Fibroblast of skin of left quadriceps (primary cell): ENCODE measurements at places on chromosomes 12 and 14.

- DNase-seq: no peak
These were observed 194.1 kb downstream of the BTG1 start for GRCh38 chr12:91951571-91951970.

GRCh38 chr12:59084511-59085375, 164.4 kb upstream of the LRIG3 start:
- peak; percentile 93 for DNase-seq

- DNase-seq: no peak
These were observed 678.2 kb downstream of the NRXN3 start for GRCh38 chr14:78848234-78848820.

- DNase-seq: peak; percentile 42
These were observed 17.7 kb upstream of the CCDC91 start for GRCh38 chr12:28172434-28173030.

GRCh38 chr14:56887216-56887615, 76.9 kb upstream of the OTX2 start:
- no peak for DNase-seq

DNA sequence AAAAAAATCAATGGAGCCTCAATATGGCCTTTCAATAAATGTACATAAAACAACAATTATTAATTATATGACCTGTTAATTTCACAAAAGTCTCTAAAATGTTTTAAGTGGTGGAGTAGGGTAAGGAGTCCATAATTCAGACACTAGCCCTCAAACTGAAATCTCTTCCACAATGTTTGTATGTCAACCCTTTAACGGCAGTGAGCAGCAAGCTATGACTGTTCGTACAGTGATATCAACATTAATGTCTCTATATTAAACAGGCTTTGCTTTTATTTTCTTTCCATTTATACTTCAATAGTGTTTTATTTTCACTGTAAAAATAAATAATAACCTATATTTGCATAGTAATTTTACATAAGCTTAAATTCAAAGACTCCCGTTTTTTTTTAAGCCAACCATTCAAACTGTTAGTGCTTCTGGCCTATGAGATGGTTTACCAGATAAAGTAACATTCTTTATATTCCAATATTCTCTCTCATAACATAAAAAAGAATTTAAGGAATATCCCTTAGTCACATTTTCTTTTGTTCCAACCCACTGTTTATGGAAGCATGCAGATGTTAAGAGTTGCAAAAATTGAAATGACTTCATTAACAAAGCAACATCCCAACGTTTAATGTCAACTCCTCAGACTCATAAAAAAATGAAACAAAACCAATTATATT, 2.3 kb downstream of the CDK17 start:
- no peak for DNase-seq

DNA sequence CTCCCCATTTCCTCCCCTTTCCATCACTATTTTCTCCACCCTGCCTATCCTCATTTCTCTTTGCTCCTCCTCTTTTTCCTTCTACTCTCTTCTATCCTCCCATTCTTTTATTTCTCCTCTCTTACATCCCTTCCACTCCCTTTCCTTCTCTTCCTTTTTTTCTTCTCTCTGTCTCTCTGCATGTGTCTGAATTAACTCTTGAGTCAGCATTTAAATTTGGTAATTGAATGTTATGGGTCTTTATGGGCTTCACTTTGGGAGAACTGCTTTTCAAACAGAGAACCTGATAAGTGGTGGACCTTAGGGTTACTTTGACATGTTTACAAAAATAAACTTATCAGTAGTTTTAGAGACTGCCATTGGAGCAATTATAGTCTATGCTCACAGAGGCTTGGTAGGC, 992.7 kb downstream of the NRXN3 start:
- no peak for DNase-seq

GRCh38 chr14:78985668-78986381, 815.7 kb downstream of the NRXN3 start:
- peak; percentile 59 for DNase-seq

DNA sequence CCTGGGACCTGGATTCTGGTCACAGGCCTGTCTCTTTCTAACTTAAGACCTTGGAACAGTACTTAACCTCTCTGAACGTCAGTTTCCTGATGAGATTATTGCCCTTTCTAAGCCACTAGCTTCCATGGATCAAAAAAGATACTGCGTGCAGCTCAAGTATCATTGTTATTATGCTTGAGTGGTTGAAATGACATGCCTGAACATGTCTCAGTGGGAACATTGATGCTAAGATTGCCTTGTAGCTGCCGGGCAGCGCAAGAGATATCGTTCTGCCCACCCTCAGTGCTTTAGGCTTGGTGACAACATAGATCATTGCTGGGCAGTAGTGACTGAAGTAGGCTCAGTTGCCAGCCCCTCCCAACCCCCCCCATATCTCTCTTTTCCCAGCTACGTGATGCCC, 131.9 kb downstream of the SMOC1 start:
- no peak for DNase-seq

GRCh38 chr14:105491366-105491973, 424 bp downstream of the TEDC1 start:
- DNase-seq: no peak

GRCh38 chr12:65826353-65827171, 2.3 kb downstream of the HMGA2 start:
- peak; percentile 84 for DNase-seq

- DNase-seq: no peak
These were observed 158.0 kb downstream of the PPM1H start for GRCh38 chr12:62776997-62777396.

DNA sequence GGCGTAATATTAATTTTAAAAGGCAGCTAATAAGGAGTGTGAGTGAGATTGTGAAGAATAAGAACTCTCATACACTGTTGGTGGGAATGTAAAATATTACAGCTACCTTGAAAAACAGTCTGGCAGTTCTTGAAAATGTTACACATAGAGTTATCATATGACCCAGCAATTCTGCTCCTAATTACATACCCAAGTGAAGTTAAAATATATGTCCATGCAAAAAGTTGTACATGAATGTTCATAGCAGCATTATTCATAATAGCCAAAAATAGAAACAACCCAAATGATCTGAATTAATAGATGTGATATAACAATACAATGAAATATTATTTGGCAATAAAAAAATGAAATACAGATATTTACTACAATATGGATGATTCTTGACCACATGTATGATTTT, 68.2 kb downstream of the RASSF8 start:
- no peak for DNase-seq

DNA sequence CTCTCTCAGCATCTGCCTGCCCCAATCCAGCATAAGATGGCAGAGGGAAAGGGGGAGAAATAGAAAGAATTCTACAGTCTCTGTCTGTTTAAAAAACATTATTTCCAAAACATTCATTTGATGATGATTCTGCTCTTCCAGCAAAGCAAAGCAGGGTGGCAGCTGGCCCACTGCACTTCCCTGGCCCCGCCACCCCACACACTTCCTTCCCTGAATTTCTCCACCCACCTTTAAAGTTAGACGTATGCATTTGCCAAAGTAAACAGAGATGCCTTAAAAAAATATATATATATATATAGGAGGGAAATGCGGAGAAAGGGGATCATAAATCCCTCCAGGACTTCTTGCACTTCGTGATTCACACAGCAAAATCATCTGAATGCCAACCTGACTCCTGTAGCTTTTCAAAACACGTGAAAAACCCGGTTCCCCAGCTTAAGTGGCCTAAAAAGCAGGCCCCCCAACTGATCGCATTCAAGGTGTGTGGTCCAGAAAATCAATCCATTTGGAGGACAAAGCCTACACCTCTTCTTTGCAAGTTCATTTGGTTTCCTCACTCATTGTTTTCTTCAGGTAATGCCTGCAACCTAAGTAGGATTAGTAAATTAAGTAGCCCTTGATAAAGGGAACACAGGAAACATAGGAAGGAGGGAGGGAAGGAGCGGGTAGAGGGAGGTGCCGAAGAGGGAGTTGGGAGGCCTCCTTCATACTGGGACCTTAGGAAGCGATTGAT, 68.8 kb downstream of the LLPH start:
- no peak for DNase-seq

DNA sequence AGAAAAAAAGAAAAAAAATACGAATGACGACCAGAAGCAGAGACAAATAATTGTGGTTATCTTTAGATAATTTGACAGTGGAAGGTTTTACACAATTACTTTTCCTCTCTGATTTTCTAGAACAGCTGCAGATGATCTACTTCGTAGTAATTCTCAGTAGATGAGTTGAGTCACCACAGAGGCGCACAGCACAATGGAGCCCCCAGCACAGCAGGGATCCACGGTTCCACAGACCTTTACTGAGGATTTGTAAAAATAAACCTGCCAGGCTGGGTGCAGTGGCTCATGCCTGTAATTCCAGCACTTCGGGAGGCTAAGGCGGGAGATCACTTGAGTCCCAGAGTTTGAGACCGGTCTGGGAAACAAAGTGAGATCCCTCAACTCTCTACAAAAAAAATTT, 29.3 kb downstream of the AMN start:
- peak; percentile 69 for DNase-seq

DNA sequence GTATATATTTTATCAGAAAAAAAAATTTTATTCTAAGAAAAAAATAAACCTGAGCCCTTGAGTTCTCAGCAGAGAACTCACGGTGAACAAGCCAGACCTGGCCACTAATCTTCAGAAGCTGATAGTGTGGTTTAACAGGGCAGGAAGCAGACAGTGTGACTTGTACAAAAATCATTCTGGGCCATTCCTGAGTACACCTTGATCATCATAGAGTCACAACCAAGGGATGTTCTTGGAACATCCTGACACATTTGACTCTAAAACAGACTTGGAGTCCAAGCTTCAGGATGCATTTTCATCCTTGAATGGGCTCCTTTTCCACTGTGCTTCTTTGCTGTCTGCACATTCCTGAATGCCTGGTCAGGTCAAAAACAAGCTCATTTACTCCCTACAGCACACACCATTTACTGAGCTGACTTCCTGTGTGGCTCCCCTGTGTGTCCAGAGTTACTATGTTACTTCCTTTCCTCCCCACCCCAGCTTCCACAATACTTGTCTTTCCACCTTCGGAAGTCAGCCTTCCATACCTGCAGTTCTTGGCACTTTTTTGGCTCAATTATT, 112.0 kb downstream of the ANO6 start:
- no peak for DNase-seq

DNA sequence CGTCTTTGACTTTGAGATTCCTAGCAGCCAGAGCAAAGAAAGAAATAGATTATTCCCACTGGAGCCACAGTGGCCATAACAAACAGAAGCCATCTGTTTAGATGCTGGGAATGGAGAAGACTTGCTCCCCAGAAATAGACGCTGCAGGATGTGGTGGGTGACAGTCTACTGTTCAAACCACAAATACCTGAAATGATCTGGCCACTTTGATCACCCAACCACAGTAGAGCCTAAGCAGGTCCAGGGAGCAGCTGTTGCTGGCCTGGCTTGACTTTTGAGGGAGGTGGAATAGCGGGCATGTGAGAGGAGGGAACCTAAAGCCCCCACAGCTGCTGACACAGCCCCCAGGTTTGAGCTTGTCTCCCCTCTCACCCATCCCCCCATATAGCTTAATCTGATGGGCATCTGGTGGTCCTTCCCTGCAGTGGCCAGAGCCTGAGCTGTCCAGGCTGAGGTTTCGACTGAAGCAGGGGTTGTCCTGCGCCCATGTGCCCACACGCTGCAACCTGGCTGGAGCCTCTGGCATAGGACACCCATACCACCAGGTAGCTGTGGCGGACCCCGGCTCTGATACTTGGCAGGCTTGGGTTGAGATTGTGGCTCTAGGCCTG, 38.7 kb downstream of the SH2B3 start:
- no peak for DNase-seq
